CD4-positive, alpha-beta T cell treated with Interferon gamma for 1 hour (primary cell): ENCODE measurements at places on chromosomes 3 and 15.

GRCh38 chr3:47825590-47825989 is 22.7 kb downstream of the DHX30 start:
- DNase-seq, result no peak

GRCh38 chr3:58222161-58222724 is 11.5 kb upstream of the DNASE1L3 start:
- no peak for DNase-seq

DNA sequence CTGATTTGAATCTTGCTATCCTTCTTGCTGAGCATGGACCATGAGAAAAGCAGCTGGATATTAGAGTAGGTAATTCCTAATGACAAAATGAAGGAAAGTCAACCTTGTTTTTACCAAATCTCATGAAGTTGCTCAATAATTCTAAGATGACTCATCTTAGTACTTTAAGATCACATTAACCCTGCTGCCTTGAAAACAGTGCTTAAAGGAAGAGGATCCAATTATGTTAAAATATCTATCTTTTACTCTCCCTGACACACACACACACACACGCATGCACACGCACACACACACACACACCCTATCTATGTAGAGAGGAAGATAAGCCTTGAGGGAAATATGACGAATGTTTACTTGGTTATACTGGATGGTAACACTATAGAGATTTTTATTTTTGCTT is 16.0 kb upstream of the MYO1E start:
- DNase-seq, result no peak

DNA sequence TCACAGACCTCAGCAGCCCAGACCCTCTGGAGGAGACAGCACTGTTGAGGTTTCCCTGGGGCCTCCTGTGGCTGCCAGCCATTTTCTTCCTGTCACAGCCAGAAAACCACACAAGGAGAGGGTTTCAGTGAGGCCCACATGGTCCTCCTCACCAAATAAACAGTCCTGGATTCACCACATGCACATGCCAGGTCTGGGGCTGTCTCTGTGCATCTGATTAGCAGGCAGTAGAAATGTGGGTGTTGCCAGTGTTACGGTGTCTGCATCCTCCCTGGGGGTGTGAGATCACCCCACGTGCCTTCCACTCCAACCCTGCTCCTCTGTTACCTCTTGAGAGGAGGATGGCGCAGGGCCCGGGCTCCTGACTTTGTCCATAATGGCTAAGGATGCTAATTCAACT is 140.4 kb downstream of the CHDH start:
- DNase-seq, result no peak

- DNase-seq, result no peak
These were observed 21.3 kb upstream of the TEX9 start for GRCh38 chr15:56343879-56344278.

DNA sequence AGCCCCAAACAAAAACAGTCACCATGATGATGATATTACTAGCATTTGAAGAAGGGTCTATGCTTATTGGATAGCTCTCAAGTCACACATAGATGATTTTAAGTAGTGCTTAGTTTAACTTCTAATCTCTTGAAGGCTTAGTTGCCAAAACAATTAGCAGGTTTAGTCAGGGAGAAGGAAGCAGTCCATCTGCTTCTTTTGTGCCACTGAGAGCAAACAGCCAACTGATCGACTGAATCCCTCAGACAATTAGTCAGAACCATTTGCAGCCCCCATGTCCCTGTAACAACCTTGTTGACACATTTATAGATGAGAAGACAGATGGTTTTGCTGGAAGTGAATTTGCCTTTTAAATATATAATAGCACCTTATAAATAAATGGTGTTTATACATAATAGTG is 585.1 kb upstream of the SUCLG2 start:
- DNase-seq, result no peak
